ENCODE measurements at places on chromosomes 7 and 10.

GRCh38 chr10:133082685-133083421 is 4.9 kb upstream of the ADGRA1 start:
- DNase-seq: no peak

DNA sequence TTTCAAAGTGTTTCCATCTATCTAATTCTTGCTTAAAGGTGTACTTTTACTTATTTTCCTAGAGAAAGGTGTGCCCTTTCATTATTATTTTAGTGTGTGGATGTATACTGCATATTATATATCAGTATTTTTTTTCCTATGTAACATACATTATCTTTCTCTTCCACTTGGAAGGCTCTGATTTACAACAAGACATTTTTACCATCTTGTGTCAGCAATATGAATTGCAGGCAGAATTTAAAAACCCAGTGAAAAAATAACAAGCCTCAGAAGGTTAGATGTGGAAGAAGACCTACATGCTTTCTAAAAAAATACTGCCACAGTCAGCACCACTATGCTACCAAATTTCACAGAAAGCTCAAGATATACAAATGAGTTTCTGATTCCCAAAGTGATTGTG is 327.7 kb upstream of the STEAP1 start:
- DNase-seq: no peak

GRCh38 chr7:75977743-75978142 is 16.7 kb downstream of the TMEM120A start:
- no peak for DNase-seq

DNA sequence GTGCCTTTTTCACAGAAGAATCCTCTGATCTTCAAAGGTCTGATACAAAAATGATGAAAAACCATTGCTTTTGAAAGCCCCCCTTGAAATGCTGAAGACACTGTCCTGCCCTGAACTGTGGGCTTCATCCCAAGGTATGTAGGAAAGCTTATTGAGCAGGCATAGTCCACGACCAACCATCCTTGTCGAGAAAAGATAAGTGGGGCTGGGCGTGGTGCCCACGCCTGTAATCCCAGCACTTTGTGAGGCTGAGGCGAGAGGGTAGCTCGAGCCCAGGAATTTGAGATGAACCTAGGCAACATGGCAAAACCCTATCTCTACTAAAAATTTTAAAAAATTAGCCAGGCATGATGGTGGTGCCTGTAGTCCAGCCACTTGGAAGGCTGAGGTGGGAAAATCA is 25.6 kb downstream of the TACR2 start:
- no peak for DNase-seq

DNA sequence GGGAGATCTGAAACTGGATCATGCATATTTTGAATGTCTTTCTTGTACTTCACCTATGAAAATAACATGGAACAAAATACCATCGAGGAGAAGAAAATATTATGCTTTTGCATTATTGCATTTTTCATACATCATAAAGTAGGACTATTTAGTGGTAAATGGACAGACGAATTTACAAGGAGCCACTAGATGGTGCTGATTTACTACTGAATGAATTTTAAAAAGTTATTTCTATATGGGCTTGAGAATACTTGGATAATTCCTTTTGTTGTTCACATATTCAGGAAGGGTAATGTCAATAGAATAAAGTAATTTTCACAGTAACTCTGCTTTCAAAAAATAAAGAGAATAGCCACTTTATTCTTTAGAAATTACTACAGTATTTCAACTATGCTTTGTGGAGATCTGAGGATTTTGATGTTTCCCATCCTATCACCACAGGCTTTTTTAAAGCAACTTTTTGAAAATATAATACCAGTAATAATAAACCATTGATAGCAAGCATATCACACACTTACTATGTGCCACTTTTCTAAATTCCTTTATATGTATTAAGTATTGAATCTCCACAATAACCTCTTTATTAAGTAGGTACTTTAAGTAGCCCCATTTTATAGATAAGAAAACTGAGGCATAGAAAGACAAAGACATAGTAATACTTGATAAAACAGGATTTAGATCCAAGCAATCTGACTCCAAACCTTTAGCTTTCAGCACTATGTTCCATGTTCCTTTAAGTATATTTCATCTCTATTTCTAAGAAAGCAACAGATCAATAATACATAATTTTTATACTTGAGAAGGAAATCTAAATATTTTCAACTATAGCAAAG is 38.6 kb downstream of the NEBL start:
- no peak for DNase-seq

DNA sequence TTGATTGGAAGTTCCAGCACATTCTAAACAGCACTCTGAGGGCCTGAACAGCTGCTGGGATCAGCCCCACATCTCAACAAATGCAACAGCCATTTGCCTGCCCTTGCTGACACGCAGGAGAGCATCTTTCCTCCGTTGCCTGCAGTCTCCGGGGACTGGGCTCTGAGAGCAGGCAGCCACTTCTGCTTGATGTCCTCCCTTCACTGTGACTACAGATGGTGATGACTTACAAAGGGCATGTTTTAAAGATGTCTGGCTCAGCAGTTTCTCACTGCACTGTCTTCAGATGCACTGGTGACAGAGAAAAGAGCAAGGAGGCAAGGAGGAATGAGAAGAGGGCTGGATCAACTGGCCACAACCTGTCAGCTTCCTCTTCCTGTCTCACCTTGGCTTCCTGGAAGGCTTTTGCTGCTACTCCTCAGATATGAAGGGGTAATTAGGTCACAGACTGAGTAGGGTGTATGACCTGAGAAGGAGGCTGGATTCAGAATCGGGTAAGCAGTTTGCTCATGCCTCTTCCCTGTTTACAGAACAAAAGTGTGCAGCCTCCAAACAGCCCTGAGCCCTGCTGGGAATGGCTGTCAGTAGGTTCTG is 143.5 kb upstream of the GHITM start:
- DNase-seq: no peak

- no peak for DNase-seq
Measured at GRCh38 chr10:92421550-92421949, 130.6 kb downstream of the MARCHF5 start.

DNA sequence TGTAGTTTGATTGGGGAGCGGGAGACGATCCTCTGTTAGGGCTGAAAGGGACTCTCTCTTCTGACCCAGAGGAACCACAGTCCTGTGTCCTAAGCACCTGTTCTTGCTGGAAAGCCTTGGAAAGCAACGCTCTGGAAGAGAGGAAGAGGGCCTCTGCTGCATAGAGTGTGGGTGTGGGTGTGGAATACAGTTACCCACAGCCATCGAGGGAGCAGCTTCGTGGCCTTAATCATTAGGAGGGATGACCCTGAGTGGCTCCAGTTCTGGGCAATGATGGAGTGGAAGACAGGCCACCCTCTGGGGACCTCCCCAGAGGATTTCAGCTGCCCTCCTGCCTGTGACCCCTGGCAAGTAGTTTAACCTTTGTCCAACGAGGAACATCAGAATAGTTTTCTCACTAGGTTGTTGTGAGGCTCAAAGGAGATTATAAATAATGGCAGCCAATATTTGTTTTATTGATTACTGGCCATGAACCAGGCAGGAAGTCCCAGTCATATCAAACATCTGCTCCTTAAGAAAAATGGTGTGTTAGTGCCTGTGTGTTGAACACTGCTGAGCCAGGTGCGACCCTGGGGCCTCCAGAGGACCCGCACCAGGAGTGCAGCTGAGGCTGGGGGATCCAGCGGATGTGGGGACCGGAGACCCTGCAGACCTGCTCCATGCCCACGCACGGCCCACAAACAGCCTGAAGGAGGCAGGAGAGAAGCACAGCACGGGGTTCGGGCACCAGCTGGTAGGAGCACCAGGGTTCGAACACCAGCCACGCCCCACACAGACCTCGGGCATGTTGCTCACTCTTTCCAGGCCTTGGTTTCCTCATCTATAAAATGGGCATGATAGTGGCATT is 35.6 kb downstream of the FAM241B start:
- DNase-seq: no peak

- DNase-seq: peak; percentile 39
Measured at GRCh38 chr10:13100349-13101294, 659 bp downstream of the OPTN start.

DNA sequence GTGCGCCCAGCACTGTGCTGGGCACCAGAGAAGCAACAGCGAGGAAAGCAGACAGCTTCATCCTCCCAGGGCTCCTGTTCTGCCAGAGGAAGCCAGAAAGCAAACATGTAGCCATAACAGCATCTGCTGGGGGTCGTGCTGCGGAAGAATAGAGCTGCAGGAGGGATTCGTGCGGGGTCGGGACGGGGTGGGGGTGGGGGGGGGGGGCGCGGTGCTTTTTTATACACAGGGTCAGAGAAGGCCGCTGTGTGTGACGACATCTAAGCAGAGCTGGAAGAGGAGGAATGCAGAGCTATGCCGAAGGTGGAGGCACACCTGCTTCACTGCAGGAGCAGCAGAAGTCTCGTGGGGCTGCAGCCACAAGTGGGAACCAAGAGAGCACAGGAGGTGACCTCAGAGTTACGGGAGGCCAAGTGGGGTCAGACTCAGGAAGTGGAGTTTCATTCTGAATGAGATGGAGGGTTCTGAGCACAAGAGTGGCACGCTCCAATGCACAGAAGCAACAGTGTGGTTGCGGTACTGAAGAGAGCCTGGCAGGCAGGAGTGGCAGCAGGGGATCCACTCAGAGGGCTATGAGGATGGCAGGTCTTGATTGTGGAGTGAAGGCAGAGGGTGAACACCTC is 11.1 kb downstream of the PKD1L1 start:
- DNase-seq: peak; percentile 19

DNA sequence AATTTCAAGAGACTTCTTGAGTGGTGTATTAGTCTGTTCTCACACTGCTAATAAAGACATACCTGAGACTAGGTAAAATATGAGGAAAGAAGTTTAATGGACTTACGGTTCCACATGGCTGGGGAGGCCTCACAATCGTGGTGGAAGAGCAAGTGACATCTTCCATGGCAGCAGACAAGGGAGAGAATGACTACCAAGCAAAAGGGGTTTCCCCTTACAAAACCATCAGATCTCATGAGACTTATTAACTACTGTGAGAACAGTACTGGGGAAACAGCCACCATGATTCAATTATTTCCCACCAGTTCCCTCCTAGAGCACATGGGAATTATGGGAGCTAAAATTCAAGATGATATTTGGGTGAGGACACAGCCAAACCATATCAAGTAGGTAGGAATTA is 150.5 kb downstream of the PCDH15 start:
- DNase-seq: no peak

GRCh38 chr10:28948046-28948445 is 270.7 kb downstream of the BAMBI start:
- DNase-seq: no peak

DNA sequence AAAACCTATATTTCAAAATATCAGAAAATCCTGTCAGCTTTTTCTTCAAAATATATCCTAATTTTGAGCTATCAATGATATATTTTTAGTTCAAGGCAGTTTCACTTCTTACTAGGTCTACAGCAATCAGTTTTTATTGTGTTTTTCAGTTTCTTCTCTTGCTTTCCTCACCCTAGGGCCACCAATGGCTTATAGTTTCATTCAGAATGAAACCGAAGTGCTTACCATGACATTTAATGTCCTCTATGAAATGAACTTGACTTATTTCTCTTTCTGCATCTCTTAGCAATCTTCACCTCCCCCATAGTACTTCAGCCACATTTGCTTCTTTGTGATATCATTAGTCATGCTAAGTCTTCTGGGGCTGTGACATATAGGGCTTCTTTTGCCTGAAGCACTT is 100.3 kb downstream of the ARL5B start:
- no peak for DNase-seq

DNA sequence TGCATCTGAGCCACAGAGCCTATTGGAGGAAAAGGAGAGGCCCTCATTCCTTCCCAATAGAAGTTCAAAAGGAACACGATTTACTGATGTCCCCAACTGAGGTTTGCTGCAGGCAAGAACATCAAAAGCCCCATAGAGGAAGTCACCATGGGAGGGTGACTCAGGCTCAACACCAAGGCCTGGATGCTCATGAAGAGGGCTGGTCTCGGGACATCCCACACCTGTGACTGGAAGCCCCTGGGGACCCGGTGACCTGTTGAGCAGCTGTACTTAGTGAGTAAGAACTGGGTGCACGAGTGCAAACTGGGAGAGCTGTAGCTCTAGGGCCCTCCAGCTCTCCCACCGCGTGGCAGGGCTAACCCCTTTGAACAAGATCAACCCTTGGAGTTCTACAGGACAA is 38.0 kb downstream of the CYTH3 start:
- DNase-seq: peak; percentile 22

- DNase-seq: no peak
Measured at GRCh38 chr7:126211875-126212274, 1040.9 kb downstream of the GRM8 start.

- no peak for DNase-seq
Measured at GRCh38 chr10:101850749-101851148, 7.1 kb upstream of the KCNIP2 start.

GRCh38 chr10:59872892-59873463 is 33.4 kb downstream of the CCDC6 start:
- DNase-seq: no peak

DNA sequence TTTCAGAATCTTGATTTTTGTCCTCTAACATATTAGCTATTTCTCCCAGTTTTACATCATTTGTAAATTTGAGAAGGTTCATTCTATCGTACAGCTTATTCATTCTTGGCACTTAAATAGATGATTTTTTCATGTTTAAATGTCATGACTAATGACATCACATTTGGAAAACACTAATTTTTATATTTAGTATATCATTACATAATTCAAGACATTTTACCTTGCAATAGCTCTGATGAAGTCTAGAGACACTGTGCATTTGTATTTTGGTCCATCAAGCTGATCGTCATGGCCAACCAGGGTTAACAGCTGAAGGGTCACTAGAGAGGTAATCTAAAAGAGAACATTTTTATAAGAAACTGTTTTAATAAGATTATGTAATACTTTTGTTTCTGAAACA is 71.3 kb downstream of the ORC5 start:
- no peak for DNase-seq

DNA sequence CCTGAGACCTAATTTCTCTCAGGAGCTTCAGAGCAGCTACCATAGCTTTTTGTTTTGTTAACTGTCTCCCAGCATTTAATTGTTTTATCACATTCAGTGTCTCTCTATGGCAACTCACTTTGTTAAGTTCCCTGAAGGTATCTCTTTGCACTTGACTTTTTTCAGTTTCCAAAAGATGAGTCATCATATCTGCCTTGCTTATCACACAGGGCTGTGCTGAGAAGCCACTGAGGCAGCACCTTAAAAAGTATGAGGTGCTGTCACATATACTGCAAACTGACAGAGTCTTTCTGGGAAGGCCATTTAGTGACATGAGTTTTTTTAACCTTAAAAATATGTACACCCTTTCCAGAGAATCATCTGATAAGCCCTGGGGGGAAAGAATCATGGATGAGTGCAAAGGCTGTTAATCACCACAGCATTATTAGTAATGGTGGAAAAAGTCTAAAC is 56.8 kb downstream of the PPP1R3C start:
- DNase-seq: no peak

Measured in stimulated activated naive CD8-positive, alpha-beta T cell treated with anti-CD3 and anti-CD28 coated beads, Interleukin-15, Interleukin-2, amounts not matched to agents 100 U/mL and 50 U/mL, for 24 hours (primary cell).